ENCODE measurements at places on chromosomes 11 and 22.

DNA sequence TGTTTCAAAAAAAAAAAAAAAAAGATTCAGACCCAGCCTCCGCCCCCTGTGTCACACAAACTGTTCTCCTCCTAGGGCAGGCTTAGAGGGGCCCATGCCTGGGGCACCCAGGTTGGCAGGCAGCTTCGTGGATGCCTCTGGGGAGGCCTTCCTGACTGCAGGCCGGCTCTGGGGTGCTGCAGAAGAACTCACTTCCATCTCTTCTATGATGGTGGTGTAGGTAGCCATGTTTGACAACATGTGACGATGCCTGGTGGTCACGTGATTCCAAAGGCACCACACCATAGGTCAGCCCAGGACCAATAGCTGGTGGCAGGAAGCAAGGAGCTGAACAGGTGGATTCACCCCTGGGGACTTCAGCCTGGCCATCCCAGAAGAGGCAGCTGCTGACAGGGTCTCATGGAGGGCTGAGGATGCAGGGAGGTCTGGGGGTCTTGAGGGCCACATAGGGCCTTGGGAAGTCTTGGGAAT is 24.1 kb upstream of the CELSR1 start:
- DNase-seq: no peak

DNA sequence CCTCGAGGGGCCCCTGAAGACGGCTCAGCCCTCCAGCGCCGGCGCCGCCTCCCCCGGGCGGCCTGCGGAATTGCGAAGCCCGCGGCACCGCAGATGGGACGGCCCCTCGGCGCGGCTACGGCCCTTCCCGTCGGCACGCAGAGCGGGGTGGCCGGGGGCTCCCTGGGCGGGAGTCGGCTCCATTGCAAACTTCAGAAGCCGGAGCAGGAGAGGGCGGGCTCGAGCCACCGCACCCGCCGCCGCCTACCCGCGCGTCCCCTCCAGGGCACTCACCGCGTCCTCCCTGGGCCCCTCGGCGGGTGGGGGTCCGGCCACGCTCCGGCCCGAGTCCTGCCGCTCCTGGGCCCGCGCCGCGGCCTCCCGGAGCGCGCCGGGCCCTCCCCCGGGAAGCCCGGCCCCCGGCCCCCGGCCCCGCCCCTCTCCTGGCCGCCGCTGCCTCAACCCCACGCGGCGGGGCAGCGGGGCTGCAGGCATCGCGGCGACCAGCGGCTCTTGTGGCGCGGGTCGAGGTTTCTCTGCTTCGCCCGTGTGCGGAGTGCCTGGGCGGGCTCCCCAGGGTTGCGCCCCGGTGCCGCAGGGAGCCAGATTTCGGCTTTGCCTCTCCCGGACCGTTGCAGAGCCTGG is at the start of gene PACSIN3:
PACSIN3 (minus strand) TSS at position 359 of the 624 bp plus-strand sequence. CDS start 3,707 bp downstream, outside the sequence.
- DNase-seq: peak; percentile 43

- no peak for DNase-seq
Measured at GRCh38 chr22:22233081-22233480, 11.5 kb upstream of the VPREB1 start.

GRCh38 chr11:120540744-120541465 is 29.4 kb downstream of the GRIK4 start:
- DNase-seq: no peak

- no peak for DNase-seq
Measured at GRCh38 chr22:17997456-17997855, 26.9 kb downstream of the MICAL3 start.

DNA sequence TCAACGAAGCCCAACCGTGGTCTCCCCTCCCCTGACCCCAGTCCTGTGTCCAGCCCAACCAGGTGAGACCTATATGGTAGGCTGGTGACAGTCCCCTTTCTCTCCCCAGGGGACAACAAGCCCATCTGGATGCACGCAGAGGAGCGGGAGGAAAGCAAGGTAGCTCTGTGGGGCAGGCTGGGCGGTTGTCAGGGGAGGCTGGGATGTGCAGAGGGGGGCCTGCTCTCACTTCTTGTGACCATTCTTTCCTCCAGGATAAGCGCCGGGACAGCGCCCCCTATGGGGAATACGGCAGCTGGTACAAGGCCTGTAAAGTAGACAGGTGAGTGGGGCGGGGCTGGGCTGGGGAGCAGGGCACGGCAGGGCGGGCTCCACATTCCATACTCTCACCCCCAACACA is 3.5 kb upstream of the RAB1B start:
- DNase-seq: peak; percentile 50

- no peak for DNase-seq
Measured at GRCh38 chr11:3087821-3088800, 30.9 kb upstream of the CARS1 start.

- DNase-seq: no peak
Measured at GRCh38 chr11:45860764-45861510, 13.7 kb downstream of the CRY2 start.

All from CD4-positive, alpha-beta T cell treated with Interleukin-12 subunit alpha and Interleukin-12 subunit beta, for 1 hour (primary cell).